ENCODE measurements at places on chromosomes 11 and 22.

- peak; percentile 50 for DNase-seq
These were observed 34.7 kb upstream of the SEPTIN5 start for GRCh38 chr22:19679522-19680101.

DNA sequence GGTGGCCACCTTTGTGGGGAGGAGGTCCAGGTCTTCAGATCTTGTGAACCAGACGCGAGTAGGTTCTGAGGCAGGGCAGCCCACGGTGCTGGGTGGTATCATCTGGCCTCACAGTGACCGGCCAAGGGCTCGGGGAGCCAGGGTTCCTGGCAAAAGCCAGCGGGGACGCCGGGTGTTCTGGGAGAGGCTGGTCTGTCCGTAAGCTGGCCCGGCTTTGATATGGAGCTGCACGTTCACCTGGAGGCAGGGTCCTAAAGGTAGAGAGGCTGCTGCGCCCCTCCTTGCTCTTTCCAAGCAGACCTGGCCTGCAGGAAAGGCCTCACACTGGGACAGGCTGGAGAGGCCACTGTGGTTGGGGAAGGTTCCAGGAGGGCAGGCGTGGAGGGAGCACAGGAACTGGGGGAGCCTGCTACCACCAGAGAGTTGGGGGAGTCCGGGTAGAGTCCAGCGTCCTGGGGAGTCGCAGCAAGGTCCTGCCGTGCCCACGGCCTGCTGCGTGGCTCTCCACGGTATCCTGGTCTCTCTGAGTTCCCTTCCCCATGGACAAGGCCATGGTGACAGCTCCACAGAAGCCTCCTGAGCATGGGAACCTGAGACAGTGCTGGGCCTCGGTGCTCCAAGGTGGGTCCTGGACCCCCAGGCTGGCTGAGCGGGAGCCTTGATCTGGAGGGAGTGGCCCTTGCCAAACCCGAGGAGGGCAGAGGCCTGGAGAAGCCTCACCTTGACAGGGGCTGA lies 452.4 kb upstream of the B3GAT1 start:
- no peak for DNase-seq

DNA sequence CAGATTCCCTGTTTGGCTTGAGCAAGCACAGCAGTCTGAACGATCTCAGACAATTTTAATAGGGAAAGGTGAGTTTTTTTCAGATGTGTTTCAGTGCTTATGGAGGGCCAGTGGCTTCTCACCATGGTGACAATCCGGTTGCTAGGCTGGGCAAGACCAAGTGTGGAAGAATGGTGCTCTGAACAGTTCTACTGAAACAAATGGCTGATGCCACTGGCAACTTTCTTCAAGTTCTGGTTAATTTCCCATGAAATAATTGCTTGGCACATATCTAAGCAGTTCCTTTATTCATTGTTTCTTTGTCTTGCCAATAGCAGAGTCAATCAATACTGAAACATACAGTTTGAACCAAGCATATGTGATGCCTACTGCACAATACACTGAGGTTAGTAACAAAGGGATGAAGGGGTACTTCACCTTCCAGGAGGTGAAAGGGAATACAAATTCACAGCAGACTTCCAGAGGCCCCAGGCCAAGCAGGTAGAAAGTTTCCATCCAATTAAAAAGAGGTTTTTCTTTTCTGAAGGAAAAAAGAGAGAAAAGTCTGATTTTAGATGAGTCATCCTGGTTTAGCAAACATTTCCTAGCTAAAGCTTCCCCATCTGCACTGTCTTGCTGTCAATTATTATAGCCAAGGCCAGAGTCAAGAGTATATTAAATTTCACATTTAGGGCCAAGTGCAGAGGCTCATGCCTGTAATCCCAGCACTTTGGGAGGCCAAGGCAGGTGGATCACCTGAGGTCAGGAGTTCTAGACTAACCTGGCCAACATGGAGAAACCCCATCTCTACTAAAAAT lies 21.2 kb upstream of the NDUFC2 start:
- DNase-seq: no peak

- DNase-seq: no peak
These were observed 32.3 kb downstream of the AMOTL1 start for GRCh38 chr11:94800414-94800813.

- DNase-seq: no peak
These were observed 135.4 kb upstream of the LARGE1 start for GRCh38 chr22:34055525-34056200.

DNA sequence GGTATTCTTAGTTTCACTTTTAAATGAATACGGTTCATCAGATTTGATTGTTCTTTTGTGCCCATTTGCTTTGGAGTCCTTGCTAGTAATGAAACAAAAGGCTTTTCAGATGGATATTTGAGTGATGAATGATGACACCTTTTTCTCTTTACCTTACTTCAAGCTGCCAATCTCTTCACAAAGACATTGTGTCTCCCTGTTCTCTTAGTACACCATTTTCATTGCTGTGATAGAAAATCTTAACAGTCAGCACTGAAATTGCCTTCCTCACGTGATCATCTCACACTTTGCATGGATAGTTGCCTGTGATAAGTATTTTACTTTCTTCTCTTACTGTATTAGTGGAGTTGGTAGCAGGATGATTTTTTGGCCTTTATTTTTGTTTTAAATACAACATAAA lies 396.6 kb downstream of the NELL1 start:
- DNase-seq: no peak

- no peak for DNase-seq
These were observed 1.7 kb upstream of the SCUBE2 start for GRCh38 chr11:9092853-9093778.

DNA sequence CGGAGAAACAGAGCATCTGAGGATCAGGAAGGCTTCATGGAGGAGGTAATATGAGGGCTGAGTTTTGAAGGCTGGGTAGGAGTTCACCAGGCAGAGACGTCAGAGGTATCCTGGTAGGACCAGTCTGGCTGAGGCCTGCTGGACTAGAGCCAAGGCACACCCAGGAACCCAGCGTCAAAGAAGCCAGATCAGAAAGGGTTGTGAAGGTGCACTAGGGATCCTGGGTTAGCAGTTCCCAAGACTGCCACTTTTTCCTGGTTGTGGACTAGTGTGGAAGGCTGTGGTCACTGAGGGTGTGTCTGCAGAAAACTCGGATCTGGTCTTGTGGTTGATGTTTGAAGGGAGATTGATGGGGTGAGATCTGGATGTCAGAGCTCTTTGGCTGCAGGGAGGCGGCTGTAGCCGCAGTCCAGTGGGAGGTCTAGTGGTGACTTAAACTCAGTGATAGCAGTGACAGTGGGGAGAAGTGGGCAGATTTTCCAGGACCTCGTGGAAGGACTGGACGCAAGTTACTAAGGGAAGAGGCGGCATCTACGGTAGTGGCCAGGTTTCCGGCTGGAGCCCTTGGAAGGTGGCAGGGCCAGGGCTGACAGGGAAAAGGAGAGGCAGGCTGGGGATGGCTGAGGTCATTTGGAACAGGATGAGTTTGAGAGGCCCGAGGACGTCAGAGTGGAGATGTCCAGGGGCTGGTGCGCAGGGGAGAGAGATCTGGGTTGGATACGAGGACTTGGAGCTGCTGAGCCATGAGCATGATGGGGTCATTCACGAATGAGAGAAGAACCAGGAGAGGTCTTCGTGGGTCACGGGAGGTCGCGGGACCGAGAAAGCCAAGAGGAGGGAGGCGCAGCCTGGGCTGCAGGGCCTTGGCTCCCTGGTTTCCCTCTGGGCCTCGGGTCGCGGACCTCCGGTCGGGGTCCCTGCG lies 10.9 kb downstream of the RELA start:
- peak; percentile 51 for DNase-seq

- no peak for DNase-seq
These were observed 19.6 kb downstream of the WBP2NL start for GRCh38 chr22:42018224-42018623.

GRCh38 chr11:17719028-17719937 lies at the start of gene MYOD1:
Gene MYOD1, plus strand, starts transcription at chr11:17719571. Its CDS starts 212 bp downstream, at chr11:17719783.
- no peak for DNase-seq

DNA sequence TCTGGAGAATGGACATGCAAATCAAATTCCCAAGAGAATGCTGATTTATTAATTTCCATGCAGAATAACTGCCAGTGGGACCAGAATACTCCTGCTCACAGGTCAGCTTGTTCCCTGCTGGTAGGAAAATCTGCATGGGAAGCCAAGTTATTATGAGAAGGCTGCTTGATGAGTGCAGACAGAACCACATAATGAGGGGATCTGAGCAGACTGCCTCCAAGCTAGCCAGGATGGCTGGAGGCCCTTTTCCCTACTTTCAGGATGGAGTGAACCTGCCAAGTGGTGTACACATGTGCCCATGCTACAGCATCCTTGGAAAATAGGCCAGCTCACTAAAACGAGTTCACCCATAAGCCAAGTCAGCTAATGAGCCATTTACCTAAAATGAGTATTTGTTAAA lies 55.2 kb upstream of the ZBED5 start:
- DNase-seq: no peak

DNA sequence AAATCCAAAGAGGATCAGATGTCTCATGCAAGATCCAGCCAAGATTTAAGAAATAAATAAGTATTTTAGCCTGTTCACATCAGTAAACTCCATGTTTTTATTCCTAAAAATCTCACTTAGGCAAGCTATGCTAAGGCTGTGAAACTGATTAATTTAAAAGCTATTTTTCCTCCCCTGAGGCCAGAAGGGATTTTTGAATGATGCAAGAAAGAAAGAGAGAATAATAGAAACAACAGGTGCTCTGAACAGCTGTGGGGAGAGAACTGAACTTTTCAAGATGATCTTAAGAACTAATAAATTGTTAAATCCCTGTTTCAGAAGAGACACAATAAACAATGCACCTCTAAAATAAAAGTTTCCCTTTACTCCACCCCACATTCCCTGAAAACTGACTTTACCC lies 241.6 kb downstream of the DLG2 start:
- DNase-seq: no peak

DNA sequence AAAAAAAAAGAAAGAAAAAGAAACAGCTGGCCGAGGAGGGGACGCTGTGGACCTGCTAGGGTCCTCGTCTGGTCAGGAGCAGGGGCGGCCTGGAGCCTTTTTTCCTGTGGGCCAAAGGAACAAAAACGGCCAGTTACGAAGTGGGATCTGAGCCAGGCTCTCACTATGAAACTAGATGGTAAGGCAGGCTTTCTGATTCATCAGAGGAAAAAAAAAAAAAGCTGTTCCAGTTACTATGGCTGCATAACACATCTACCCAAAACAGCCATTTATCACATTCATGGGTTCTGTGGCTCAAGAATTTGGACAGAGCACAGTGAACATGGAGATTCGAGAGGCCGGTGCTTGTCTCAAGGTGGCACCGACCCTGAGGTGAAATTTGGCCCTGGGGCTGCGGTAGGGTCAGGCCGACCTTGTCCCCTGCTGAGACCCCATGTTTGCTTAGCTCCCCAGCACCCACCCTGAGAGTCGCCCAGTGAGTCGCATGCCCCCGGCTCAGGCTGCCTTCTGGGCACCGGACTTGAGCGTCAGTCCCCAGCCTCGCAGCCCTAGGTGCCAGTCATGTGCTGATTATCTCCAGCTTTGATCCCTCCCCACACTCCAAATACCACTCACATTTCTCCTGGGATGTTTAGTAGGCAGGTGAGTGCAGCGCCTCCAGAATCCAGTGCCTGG lies 34.2 kb downstream of the MRGPRD start:
- DNase-seq: no peak

DNA sequence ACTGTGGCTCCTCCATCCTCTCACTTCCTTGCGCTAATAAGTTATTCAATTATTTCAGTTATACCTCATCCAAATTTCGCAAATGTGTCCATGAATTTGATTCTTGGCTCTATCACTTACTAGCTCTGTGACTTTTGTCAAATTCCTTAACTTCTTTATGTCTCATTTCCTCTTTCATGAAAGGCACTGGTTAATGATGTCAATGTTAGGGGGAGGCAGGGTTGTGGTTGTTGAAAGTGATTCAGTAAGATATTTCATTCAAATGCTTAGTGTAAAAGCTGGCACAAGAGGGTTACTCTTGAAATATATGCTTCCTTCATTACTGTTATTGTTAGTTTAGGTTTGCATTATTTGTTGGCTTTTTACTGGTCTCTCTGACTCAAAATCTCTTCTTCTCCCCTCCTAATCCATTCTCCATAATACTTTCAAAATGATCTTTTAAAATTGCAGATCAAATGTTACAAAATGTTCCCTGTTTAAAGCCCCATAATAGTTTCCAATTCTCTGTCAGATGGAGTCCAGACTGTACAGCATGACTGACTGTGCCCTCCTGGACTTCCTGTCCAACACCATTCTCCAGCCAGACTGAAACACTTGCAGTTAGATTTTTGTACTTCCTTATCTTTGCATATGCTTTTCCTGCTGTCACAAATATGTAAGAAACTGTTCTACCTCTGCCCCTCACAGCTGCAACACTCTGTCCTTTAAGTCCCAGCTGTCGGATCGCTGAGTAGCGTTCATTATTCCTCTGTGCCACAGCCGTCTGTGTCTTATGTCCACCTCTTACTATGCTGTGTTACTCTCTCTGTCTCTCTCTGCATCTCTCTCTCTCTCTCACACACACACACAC lies 510.6 kb upstream of the RAG2 start:
- DNase-seq: no peak

GRCh38 chr11:2734181-2735052 lies 34.6 kb upstream of the KCNQ1OT1 start:
- no peak for DNase-seq

DNA sequence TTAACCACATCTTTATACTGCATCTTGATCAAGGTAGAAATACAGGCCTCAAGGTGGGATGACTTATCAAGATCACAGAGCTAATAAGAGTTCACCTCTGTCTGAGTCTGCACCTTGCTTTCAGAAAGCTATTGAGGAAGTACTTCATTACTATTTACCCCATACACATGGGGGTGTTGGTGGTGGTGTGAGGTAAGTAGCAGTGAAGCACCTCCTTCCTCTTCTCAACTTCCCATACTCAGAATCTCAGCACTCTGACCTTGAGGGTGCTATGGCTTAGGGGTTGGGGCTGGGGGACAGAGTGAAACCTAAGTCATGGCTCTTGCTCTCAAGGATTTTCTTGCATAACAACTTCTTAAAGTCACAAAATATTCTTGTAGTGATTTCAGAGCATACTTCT lies 56.9 kb downstream of the ME3 start:
- DNase-seq: no peak

DNA sequence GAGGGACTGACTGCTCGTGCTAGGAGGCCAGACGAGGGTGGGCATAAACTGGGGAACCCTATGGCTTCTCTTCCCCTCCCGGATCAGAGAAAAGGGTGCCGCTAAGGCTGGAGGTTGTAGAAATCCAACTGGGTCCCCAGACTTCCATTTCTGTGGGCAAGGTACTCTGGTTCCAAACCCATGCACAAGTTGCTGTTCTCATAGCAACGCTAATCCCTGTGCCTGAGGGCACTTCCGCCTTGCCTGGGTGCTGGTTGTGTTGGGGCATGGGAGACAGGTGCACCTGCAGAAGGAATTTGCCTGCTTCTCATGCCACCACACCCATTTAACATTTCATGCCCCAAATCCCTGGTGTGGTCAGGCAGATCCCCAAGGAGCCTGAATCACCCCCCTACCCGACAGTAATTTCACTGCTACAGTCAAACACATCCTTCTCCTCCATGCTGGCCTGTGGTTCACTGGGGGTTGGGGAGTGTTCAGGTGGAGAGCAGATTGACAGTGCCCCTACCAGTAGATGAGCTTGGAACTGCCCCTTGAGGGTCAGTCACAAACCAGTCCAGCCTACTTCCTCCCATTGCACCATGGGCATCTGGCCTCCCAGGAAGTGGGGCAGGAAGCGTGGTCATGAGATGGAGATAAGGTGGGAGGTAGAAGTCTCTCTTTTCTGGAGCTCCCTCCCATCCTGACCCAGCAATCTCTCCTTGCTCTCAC lies 1.2 kb downstream of the C2CD2L start:
- DNase-seq: peak; percentile 30

GRCh38 chr11:62652161-62653006 lies 718 bp downstream of the INTS5 start:
- no peak for DNase-seq

- no peak for DNase-seq
These were observed 58.1 kb downstream of the WNT11 start for GRCh38 chr11:76148231-76148630.

GRCh38 chr11:43359422-43359818 lies 700 bp downstream of the TTC17 start:
- no peak for DNase-seq
